BJ (cell line): ENCODE measurements at places on chromosomes 3 and 15.

- DNase-seq: no peak
These were observed 239.4 kb downstream of the WNT5A start for GRCh38 chr3:55247666-55248065.

- peak; percentile 97 for DNase-seq
These were observed 35.3 kb upstream of the SEMA4B start for GRCh38 chr15:90165659-90166489.

DNA sequence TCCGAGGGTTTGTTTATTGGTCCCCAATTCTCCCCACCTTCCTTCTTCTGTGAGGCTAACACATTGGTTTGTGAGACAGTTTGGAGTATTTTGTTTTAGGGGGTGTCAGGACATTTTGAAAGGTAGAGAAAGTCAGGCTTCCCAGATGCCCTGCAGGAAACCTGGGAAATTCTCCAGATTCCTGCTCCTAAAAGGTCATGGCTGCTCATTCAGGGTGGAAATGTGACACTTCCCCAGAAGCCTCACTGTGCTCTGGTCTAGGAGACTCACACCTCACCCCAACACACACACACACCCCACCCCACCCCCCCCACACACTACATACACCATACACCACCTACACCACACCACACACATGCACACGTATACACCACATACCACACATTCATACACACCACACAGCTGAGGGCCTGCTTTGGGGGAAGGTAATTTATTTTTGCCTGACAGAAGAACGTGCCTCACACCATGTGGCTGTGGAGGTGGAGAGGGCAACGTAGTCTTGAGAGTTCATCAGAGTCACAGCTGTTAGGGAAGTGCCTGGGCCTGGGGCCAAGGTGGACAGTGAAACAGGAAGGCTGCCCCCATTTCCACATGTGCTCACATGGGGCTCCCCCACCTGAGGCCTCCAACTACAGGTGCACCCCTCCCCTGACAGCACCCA, 40.4 kb upstream of the LIMD1 start:
- no peak for DNase-seq

GRCh38 chr3:73656241-73656890, 31.6 kb upstream of the PDZRN3 start:
- DNase-seq: peak; percentile 47

DNA sequence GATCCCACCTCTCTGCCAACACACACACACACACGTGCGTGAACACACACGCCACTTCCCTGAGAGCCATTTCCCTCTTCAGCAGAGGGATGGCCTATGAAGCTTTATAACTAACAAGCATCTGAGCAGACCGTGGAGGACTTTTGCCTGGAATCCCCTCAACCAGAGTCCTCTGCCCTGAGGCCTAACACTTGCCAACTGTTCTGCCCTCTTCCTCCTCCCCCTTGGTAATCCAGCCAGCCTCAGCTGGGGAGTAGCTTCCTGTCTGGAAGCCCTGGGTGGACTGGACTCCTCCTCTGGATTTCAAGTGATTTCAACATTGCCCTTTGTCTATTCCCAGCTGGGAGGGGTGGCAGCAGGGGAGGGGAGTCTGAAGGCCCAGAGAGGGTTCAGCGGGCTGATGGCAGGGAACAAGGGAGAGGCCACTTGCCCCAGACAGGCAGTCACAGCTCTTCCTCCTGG, 68.4 kb upstream of the HACD2 start:
- peak; percentile 74 for DNase-seq

DNA sequence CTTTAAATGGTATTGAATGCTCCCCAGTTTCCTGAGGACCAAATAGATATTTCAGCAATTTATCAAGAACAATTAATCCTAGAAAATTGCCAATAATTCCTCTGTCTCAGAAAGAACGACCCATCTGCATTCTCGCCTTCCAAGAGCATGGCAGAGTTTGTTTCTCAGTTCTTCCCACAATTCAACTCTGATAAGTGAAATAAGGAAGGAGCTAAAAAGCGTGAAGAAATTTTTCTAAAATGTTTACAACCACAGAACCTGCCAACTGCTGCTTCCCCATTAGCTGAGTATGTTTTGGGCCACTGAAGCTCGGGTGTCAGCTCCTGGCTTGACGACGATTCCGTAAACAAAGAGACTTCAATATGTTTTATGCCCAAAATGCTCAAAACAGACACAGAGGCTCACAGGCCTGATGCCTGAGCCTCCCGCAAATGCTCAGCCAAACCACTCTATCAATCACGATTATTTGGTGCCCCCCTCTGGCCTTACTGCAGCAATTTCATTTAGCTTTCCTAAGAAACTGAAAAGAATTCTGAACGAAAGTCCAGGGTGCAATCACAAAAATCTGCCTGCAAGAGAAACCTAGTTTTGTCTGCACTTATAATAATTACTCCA, 259.2 kb upstream of the CCDC54 start:
- peak; percentile 5 for DNase-seq

DNA sequence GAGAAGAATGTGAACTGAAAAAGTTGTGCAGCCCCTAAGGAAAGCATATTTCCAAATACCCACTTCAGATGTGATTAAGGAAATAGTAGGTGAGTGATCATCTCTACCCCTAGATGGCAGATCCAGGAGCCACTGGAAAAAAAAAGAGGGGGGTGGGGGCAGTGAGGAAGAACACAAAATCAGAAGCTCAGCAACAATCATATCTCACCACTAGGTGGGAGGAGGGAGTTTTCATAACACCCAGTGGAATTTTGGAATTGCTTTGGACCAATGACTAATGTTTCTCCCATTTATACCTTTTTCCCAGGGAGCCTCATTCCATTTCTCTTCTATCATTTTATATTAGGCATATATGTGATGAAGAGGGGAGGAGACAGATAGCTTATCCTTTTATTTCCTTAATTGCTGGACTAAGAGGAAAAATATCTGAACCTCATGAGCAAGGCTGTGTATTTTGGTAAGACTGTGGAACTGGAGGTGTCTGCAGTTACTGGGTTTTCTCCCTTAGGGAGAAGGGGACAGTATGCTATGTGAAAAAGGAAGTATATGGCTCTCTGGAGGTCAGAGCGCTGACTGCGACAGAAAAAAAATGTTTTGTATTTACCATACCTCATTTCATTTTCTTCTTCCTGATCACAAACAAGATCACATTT, 363.4 kb downstream of the GAP43 start:
- no peak for DNase-seq

- DNase-seq: no peak
These were observed 5.1 kb downstream of the PATL2 start for GRCh38 chr15:44705986-44706385.

DNA sequence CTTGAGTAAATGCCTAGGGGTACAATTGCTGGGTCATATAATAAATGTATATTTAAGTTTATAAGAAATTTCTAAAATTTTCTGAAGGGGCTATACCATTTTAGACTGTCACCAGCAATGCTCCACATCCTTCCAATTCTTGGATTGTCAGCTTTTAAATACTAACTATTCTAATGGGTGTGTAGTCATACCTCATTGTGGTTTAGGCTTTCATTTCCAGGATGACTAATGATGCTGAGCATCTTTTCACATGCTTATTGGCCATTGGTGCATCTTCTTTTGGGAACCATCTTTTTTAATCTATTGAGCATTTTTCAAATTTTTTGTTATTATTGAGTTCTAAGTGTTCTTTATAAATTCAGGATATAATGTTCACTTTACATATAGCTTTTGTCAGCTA, 52.5 kb upstream of the CORO2B start:
- DNase-seq: peak; percentile 53

DNA sequence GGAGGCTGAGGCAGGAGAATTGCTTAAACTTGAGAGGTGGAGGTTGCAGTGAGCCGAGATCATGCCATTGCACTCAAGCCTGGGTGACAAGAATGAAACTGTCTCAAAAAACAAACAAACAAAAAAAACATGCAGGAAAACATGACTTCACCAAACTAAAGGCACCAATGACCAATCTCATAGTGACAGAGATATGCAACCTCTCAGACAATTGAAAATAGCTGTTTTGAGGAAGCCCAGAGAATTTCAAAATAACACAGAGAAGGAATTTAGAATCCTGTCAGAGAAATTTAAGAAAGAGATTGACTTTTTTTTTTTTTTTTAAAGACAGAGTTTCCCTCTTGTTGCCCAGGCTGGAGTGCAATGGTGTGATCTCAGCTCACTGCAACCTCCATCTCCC, 26.1 kb downstream of the NCBP2 start:
- no peak for DNase-seq

DNA sequence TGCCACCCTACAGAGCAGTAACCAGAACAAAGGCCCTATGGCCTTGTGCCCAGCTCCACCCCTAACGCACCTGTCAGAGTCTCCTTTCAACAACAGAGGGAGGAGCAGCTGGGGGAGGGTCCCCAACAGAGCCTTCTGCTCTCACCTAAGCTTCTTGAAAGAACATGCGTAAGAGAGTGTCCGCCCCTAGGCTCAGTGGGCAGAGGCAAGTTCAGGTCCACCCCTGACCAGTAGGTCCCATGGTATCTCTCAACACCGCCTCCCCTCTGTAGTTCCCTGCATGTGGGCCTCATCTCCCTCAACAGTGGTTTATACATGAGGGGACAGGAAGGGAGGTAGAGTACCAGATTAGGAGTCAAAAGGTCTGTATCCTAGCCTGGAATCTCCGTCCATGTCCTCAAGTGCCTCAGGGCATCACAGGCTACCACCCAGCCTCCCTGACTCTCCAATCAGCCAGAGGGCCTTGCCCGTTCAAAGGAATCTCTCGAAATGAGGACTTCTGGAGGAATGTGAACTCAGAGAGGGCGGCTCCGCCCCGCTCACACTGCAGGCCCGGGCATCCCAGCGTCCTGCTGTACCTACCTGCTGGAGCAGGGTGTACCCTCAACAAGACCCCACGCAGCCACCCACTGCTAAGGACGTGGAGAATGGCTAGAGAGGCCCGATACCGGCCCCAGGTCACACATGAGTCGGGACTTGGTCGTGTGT, 680 bp downstream of the POC1A start:
- no peak for DNase-seq

GRCh38 chr3:150079029-150079739, 108.5 kb upstream of the PFN2 start:
- DNase-seq: peak; percentile 67

DNA sequence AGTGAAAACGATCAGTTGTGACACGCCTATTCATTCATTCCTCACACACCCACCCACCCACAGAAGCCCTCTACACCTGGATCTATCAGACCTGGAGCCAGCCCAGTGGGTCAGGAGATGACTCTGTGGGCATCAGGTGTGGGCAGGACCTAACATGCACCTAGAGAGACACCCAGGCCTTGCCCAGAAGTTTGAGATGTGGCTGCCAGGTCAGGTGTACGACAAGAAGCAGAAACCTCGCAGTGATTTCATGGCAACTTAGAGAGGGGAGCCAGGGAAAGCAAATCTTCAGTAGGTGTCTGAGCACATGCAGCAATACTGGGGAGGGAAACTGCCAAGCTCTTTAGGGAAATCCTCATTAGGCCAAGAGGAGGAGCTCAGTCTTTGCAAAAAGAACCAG, 264.7 kb upstream of the ROPN1 start:
- DNase-seq: no peak
